Activated CD4-positive, alpha-beta T cell treated with anti-CD3 and anti-CD28 coated beads for 4 hours (primary cell): ENCODE measurements at places on chromosomes 7 and 10.

DNA sequence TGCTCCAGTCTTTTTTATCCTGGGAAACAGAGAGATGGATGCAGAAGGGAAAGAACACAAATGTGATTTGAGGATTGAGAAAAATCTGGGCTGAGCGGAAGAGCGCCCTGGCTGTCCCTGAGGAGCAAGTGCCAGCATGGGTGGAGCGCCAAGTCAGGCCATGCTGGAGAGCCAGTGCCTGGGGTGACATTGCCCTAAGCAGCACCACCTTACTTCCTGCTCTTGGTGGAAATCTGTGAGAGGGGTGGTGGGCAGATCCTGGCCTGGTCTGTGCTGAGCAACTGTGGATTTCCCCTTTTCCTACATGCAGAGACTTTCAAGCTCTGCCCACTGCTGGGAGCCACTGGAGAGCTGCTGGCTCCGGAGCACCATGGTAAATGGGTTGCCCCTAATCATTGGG, 36.9 kb downstream of the DDIT4 start:
- no peak for DNase-seq

GRCh38 chr10:97229322-97230015, 43.7 kb upstream of the SLIT1 start:
- no peak for DNase-seq

DNA sequence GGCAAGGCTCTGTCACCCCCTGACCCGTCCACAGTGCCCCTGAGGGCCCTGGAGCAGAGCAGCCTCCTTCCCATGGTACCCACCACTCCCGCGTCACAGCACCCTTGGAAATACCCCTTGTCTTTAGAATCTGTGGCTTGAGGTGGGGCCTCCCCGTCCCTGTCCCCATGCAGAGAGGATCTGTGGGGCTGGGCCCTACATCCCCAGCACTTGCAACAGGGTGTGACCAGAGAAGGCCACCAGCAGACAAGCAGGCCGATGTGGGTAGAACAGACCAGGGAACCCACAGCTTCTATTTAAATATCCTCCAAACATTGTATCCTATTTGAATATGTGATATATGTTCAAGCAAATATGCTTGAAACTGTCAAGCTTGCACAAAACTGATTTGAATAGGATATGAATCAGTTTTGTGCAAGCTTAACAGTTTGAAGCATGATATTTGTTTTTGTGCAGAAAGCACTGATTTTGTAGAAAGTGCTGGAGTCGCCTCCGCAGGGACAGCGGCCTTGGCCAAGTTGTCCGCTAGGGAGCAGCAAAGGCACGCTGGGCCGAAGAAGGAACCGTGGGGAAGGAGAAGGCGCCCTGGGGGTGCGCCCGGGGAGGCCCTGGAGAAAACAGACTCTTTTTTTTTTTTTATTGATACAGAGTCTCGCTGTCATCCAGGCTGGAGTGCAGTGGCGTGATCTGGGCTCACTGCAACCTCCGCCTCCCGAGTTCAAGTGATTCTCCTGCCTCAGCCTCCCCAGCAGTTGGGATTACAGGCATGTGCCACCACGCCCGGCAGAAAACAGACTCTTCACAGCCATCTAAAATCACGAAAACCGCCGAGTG, 2.2 kb downstream of the CFAP46 start:
- no peak for DNase-seq

DNA sequence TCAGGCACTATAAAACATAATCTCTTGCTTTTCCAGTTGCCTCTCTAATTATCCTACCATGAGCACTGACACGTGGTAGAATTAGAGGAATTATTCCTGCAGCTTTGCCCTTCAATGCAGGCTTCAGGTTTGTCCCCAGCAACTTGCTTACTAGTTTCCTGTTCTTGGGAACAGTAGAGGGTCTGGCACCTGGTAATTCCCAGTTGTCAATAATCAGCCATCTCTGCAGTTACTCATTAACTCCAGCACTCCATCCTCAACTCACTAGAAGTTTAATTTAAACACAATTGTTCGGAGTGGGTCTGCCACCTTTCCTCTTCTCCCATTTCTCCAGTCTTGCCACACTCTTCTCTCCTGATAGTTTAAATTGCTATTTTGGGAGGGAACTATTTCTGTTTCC, 324.3 kb upstream of the KIAA1217 start:
- DNase-seq, result no peak

DNA sequence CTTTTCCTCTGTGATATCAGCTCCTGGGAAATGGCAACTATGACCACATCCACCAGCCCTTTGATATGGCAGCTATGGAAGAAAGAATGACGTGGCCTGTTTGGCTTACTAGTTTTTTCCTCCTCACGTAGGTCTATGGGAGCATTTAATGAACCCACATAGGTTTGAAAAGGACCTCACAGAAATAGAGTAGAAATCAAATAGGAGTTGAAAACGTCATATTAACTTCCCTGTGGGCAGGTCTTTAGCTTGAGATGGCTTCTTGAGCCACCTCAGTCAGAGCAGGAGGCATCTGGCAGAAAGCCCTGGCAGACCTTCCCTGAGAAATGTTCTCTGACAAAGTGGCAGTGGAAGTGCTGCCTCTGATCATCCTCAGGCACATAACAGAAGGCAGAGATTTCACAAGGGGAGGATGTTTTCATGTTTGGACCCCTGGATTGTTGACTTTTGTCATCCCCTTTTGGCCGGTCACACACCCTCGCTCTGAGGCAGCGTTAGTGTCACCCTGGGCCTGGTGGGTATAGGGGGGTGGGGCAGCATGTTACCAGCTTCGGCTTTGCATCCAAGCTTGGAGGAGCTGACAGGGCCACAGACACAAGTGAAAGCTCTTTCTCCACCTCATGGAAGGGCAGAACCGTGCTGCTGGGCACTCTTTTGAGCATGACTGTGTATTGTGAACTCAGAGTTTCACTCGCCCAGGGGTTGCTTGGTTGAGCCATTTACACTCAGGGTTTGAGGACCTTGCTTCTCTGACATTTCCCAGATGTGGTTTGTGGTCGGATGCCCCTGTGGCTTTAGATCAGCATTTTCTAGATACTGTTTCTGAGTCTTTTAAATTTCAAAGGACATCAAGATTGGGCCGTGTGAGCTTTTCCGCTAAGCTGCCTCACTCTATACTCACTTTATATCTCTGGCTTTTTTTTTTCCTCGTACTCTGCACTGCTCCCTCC, 184.2 kb downstream of the STK31 start:
- DNase-seq, result peak; percentile 7

DNA sequence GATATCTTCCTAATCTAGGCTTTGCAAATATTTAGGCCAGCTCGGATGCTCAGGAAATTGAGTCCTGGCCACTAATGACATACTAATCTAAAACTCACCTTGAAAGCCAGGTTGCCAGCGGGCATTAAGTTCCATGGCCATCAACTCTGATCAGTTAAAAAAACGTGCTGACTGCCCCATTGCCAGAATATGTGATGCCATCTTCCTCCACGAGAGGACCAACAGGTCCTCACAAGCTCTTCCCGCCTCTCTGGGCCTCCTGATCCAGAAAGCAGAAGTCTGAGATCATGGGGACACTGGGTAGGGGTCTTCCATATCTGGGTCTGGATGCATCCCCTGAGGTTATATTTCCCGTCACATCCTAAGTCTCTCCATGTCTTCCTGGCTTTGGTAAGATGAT, 311.3 kb downstream of the TCERG1L start:
- DNase-seq, result no peak

- no peak for DNase-seq
Measured at GRCh38 chr7:66247380-66248078, 42.4 kb downstream of the TPST1 start.

DNA sequence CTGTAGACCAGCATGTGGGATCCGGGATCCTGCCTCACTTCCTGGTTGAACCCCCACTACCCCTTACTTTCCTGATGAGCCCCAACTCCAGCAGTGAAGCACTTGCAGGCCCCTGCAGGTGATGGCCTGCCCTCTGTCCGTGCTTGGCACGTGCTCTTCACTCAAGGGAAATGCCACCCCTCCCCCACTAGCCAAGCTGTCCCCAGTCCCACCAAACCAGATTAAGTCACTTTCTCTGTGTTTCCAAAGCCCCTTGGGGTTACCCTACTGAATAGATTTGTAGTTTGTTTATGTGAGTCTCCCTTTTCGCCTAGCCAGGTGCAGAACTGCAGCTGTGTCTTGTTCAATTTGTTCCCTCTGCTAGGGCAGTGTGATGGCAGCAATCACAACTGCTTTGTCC, 121.7 kb downstream of the WDFY4 start:
- DNase-seq, result no peak

- no peak for DNase-seq
Measured at GRCh38 chr10:19656420-19657042, 159.7 kb upstream of the PLXDC2 start.

GRCh38 chr10:72328829-72329204, 25.9 kb downstream of the DNAJB12 start:
- no peak for DNase-seq

GRCh38 chr7:123715799-123716198, 33.0 kb downstream of the WASL start:
- DNase-seq, result no peak

DNA sequence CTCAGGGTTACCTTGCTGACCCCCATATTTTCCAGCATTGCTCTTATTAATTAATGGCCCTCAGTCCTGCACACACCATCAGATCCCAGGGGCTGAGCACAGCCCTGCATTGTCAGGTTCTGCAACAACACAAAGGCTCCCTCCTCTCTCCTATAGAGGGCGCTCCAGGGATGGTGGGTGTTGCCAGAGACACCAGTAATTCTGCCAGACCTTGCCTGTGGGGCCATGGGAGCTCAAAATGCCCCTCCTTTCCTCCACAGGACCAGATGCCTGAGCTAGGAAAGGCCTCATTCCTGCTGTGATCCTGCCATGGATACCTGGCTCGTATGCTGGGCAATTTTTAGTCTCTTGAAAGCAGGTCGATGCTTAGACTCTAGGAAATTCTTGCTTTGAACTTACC, 42.8 kb upstream of the PRSS58 start:
- no peak for DNase-seq

- no peak for DNase-seq
Measured at GRCh38 chr7:94005753-94006152, 1.6 kb upstream of the BET1 start.

DNA sequence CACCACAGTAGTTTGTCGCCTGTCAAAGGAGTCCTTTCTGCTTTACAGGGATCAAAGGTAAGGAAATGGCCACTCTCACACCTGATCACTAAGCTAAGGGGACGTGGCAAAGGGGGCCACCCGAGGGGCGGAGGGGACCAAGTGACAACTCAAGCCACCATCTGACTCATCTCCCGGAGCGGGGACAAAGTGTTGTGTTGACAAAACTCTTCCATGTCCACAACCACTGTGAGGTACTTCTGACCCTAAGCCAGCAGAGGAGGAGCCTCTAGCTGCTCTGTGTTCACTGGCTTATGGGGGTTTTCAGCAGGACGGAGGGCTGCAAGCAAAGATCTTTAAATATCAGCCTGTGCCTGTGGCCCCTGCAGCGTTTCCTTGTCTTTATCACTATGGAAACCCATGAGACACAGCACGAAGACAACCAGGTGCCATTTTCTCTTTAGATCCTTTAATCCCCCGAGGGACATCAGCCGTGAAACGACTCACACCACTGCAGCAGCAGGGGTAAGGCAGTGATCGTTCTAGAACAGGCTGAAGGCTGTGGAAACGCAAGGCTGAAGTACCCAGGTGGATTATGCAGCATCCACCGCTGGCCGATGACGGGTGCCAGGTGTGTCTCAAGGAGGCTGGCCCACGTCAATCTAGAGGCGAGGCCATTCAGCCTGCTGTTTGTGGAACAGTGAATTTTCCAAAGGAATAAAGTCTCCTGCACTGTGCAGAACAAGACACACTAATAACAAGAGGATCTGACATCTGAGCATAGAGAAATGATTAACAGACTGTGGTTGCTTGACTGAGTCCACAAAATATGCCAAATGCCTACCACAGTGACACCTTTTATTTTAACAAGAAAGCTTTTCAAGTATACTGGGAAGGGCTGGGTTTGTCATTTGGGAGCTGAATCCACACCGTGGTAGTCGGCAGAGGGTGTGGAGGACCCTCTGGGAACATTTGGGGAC, 26.6 kb upstream of the DDC start:
- DNase-seq, result no peak

DNA sequence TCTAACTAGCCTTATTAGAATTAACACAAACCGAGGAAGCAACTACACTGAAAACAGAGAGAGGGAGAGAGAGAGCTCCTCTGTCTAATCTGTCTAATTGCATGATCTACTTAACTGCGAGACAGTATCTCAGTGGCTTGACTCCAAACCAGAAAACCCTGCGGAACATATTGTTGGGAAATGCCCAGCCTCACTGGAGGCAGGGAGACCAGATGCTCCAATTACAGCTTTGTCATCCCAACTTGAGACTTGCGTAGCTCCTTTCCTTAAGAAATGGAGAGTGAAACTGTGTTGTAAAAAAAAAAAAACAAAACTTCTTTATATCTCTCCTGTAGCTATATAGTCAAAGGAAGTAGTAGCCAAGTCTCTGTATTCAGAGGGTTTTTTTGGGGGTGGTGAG, 52.0 kb upstream of the ZNRF2 start:
- DNase-seq, result no peak

DNA sequence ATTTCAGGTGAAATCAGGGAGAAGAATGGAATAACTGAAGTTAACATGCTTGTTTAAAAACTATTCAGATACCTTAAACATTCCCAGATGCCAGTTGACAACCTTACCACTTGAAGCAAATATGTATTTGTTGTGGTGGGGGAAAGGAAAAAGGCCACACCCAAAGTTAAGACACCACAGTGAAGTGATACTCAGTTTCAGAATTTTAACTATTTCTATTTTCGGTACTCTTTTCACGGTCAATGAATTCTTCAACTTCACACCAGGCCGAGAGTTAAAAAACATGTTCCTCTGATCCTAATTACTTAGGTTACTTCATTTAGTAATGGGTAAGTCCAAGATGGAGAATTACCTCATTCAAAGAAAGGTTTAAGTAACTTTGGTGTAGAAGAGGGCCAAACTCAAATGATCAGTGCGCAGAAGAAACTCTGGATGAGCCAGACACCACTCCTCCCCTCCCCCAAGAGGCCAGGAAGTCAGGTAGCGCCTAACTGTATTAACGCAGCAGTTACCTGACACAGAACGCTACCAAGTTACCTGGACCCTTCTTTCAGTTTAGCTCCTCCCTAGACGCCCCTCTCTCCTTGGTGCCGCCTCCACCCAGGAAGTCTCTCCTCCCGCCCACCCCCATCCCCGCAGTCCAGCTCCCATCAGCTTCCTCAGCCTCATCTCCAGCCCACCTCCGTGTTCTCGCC, 700 bp downstream of the MTPN start:
- DNase-seq, result peak; percentile 35

- DNase-seq, result no peak
Measured at GRCh38 chr10:95253007-95253406, 37.8 kb downstream of the PDLIM1 start.

DNA sequence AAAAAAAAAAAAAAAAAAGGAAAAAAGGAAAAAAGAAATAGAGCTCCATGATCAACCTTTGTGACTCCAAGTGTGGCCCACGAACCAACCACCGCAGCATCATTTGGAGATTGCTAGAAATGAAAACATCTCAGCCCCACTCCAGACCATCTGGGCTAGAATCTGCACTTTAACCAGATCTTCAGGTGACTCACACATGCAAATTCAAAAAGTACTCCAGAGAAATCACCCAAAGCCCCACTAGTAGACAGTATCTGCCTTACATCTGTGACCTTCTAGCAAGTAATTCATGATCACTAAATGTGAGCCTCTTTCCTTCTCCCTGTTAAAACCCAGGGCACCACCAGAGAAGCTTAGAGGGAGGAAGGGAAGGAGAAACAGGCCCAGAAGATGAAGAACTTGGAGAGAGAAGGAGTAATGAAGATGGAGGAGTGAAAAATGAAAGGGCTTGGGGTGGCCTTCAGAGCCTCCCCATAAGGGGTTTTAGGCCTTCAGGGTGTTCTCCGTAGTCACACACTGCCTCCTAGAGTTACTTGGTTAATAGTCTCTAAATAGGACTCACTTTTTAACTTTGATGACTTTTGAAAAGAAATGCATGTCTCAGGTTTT, 94.0 kb downstream of the SLC37A3 start:
- DNase-seq, result peak; percentile 40
